ENCODE measurements at places on chromosomes 16 and 17. TPM values are rescaled to one million over a fixed set of nuclear protein-coding genes. Genes with fewer than 3 reads are reported as not detected.

DNA sequence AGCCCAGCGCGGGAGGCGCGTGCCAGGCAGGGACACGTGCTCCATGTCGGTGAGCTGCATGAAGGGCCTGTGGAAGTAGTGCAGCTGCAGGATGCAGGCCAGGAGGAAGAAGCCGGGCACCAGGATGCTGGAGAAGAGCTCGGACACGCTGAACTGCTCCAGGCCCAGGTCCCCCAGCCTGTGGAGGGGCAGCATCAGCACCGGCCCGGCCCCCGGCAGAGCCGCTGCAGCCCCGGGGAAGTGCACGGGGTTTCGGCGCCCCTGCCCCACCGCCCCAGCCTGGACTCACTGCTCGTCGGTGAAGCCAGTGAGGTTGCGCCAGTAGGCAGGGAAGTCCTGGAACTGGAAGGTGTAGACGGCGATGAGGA, 28.0 kb downstream of the CTU2 start:
- H3K4me3 ChIP-seq, result no peak overlapping the region
- H3K27ac ChIP-seq, result no peak overlapping the region
- no peak for DNase-seq
- H3K36me3 ChIP-seq, result peaks cover 57% of the 10 kb centered on the region
- H3K27me3 ChIP-seq, result no peaks in the 10 kb centered on the region
- no peaks in the 10 kb centered on the region for H3K4me1 ChIP-seq

DNA sequence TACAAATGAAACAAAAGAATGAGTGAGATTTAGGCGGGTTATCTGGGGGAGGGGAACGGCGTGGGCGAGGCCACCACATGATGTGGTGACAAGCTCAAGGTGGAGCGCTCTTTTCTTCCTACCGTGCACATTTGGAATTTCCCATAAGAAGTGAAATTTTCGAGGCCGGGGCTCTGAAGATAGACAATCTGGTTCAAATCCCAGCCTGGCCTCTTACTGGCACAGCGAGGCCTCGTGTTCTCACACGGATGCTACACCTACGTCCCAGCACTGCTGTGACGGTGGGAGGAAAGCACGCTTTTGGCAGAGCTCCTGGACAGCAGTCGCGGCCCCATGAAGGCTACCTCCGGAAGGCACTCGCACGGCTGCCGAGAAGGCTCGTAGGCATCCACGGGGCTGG, 25.2 kb downstream of the ZDHHC7 start:
- no peaks in the 10 kb centered on the region for H3K27me3 ChIP-seq
- H3K36me3 ChIP-seq, result peaks cover 36% of the 10 kb centered on the region
- H3K4me3 ChIP-seq, result no peak overlapping the region
- no peak overlapping the region for H3K27ac ChIP-seq

- H3K36me3 ChIP-seq, result no peaks in the 10 kb centered on the region
- H3K4me3 ChIP-seq, result no peak overlapping the region
- no peak for DNase-seq
- no peaks in the 10 kb centered on the region for H3K27me3 ChIP-seq
- H3K4me1 ChIP-seq, result no peaks in the 10 kb centered on the region
- no peak overlapping the region for H3K27ac ChIP-seq
These were observed 35.2 kb upstream of the CBX4 start for GRCh38 chr17:79874329-79874981.

DNA sequence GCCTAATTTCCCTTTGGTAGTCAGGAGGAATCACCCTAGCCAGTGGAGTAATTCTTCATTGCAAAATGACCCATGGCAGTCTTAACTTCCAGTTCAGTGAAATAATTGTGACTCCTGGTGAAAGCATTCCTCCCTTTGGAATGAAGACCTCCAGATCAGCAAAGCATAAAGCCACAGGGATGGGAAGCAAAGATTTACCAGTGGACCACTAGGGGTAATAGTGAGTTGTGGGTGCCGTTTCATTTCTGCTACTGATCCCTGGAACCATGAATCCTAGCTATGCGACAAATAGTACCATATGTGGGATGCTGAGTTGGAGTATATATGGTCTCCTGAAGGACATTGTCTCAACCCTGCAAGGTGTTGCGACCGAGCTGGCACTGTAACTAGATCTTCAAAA, 13.7 kb downstream of the DYNLL2 start:
- peaks cover 11% of the 10 kb centered on the region for H3K36me3 ChIP-seq
- H3K4me1 ChIP-seq, result no peaks in the 10 kb centered on the region
- no peaks in the 10 kb centered on the region for H3K27me3 ChIP-seq
- H3K27ac ChIP-seq, result no peak overlapping the region
- DNase-seq, result no peak
- no peak overlapping the region for H3K4me3 ChIP-seq

DNA sequence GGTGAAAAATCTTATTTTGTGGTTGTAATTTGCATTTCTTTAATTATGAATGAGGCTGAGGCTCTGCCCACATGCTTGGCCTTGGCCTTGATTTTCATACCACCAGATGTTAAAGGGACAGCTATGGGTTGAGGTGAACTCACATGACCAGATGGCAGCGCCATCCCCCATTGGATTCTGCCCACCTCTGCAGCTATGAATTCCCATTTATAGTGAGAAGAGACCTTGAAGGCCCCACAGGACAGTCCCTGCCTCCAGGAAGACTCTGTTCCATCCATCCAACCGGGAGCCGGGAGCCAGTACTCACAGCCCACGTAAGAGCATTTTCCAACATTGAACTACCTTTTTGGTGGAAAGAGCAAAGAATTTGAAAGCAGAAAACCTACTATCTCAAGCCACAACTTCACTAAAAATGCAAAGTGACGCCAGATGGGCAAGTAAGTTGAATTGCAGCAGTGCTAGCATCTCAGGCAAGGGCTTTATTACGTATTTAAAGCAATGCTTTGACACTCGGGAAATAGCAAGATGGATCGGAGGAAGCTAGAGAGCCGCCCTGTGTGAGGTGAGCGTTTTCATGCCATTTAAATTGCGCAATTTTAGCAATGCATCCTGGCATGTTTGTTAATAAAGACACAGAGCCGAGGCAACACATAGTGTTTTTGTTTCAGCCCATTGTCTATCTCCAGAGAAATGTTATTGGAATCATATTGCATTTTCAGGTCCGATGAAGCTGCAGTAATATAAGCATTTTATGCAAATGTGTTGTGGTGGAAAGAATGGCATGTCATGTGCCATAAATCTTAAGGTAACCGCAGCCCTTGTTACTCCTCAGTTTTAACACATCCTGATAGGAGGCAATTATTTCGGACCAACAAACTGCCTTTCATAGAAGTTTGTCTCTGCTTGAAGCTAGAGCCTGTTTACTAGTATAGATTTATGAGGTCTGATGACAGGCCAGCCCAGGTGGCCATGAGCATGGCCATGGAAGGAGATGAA, 273.4 kb upstream of the TNRC6C start:
- no peaks in the 10 kb centered on the region for H3K27me3 ChIP-seq
- H3K36me3 ChIP-seq, result no peaks in the 10 kb centered on the region
- peaks cover under 1% of the 10 kb centered on the region for H3K4me1 ChIP-seq

DNA sequence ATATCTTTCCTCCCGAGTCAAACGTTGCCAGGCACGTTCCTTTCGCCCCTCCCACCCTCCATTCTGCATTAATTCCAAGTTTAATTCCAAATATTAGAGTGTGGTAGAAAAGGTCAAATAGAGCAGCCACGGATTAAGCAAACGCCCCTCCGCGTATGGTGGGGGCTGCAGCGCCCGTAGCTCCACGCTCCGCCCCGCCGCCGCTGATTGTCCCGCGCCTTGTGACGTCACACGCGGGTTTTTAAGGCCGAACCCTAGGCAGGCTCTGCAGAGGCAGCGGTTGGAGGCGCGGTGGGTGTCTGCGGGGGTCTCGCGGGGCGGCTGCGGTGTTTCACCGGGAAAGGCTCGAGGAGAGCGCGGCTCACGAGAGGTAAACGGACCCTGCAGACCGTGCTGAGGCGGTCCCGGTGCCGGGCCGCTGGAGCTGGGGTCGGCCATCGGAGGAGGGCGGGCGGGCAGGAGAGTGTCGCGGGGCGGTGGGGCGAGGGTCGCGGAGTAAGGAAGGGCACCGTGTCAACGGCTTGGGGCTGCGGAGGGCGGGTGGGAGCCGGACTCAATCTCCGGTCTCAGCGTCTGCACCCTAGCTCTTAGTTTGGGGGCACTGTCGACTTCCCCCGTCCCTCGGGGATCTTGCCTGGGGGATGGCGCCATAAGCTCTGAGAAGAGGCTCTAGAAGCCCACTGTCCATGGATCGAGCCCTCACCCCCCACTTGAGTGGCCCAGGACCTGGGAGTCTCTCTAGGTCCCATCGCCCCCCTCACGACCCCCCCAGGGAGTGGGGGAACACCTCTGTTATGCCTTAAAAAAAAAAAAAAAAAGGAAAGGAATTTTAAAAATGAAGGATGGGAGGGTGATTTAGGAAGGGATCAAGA, at the start of gene ARL4D:
TSS of gene ARL4D (plus strand) at position 270 of the 872 bp plus-strand sequence. CDS start 740 bp downstream, outside the sequence.
- peak; percentile 95 for DNase-seq
- no peaks in the 10 kb centered on the region for H3K36me3 ChIP-seq
- H3K4me1 ChIP-seq, result peaks cover 34% of the 10 kb centered on the region
- no peaks in the 10 kb centered on the region for H3K27me3 ChIP-seq
- H3K27ac ChIP-seq, result peak within 1 kb of the TSS; percentile 70
- H3K4me3 ChIP-seq, result peak within 1 kb of the TSS; percentile 88

GRCh38 chr16:79943736-79944135, 343.2 kb upstream of the MAF start:
- H3K4me3 ChIP-seq, result no peak overlapping the region
- no peak overlapping the region for H3K27ac ChIP-seq
- no peaks in the 10 kb centered on the region for H3K36me3 ChIP-seq
- no peaks in the 10 kb centered on the region for H3K4me1 ChIP-seq

DNA sequence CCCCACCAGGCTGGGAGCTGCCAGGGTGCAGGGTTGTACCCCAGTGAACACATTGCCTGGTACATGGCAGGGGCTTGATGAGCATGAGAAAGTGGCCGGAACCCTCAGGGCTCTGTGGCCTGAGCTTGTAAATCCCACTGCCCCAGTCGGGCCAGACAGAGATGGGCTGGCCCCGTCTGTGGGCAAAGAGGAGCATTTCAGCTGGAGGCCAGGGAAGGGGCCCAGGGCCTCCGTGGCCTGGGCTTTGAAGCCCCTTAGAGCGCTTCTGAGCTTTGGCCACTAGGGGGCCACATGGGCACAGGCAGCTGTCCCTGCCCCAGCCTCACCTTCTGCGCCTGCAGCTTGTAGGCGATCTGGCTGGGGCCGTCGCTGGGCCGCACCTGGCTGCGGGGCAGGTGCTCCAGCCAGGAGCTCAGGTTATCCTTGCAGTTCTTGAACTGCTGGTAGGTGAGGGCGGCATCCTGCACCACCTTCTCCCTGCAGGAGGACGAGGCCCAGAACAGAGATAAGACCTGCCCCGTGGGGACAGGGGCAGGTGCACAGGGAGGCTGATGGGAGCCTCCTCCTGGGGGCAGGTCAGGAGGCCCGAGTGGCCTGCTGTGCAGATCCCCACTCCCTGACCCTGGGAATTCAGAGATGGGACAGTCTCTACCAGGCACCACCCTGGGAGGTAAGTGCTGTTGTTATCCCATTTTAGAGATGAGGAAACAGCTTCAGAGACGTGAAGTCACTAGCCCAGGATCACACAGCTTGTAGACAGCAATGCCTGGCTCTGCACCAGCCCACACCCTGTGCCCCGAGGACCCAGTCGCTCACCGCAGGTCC, 12.8 kb downstream of the EVPL start:
- DNase-seq, result peak; percentile 87
- no peak overlapping the region for H3K4me3 ChIP-seq
- peaks cover 7% of the 10 kb centered on the region for H3K4me1 ChIP-seq

- H3K27me3 ChIP-seq, result no peaks in the 10 kb centered on the region
- H3K36me3 ChIP-seq, result no peaks in the 10 kb centered on the region
- H3K4me3 ChIP-seq, result no peak overlapping the region
- no peak overlapping the region for H3K27ac ChIP-seq
These were observed 114.8 kb downstream of the GNAO1 start for GRCh38 chr16:56305956-56306565.

- no peaks in the 10 kb centered on the region for H3K4me1 ChIP-seq
- no peak for DNase-seq
- H3K27me3 ChIP-seq, result no peaks in the 10 kb centered on the region
- H3K27ac ChIP-seq, result no peak overlapping the region
- no peak overlapping the region for H3K4me3 ChIP-seq
- no peaks in the 10 kb centered on the region for H3K36me3 ChIP-seq
These were observed 28.7 kb upstream of the ATF7IP2 start for GRCh38 chr16:10356870-10357842.

DNA sequence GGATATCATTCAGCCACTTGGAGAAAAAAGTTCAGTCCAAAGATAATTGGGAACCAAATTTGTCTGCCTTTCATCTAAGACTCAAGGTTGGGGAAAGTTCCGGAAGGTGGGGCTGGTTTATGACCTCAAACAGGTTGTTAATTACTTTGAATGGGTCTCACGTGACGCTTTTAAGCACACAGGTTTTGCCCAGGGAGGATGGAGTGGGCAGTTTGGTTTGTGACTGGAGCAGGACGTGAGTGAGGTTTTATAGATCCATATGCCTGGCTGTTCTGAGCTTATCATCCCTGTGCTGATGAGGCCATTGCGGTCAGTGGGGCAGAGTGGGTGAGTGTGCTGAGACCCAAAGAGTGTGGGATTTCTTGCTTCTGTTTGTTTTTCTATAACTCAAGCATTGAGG, 38.7 kb upstream of the GPRC5B start:
- H3K27me3 ChIP-seq, result no peaks in the 10 kb centered on the region
- DNase-seq, result no peak
- H3K27ac ChIP-seq, result no peak overlapping the region

DNA sequence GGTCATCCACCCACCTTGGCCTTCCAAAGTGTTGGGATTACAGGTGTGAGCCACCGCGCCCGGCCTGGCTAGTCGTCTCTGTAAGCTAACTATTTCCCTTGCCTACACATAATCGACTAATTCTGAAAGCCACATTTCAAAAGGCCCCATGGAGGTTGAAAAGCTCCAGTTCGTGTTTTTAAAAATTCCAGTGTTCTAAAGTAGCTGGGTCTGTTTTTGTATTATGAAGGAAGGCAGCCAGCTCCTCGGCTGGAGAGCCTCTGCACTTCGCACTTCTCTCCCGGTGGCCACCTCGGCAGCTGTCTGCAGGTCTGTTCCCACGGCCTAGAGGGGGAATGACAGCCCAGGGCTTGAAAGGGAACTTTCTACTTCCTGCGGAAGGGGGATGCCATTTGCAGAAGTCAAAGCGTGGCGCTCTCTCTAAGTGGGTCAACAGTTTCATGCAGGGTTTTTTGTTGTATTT, 16.9 kb downstream of the HASPIN start:
- H3K36me3 ChIP-seq, result no peaks in the 10 kb centered on the region
- H3K4me3 ChIP-seq, result no peak overlapping the region
- H3K4me1 ChIP-seq, result peaks cover 17% of the 10 kb centered on the region
- H3K27ac ChIP-seq, result no peak overlapping the region
- no peaks in the 10 kb centered on the region for H3K27me3 ChIP-seq

GRCh38 chr16:56606476-56607108, 1.8 kb upstream of the MT2A start:
- peaks cover 50% of the 10 kb centered on the region for H3K4me1 ChIP-seq
- no peaks in the 10 kb centered on the region for H3K36me3 ChIP-seq
- no peak for DNase-seq
- H3K4me3 ChIP-seq, result no peak overlapping the region

Gene IL17C
- total RNA-seq, result not detected

Gene ITGB3
- total RNA-seq, result 9.0 TPM

Gene WDR81
- 162 TPM for total RNA-seq

Gene CFAP119
- total RNA-seq, result 6.1 TPM

Gene MIS12
- total RNA-seq, result 14.7 TPM

Gene ALG1
- 10.5 TPM for total RNA-seq

Gene DNAI2
- total RNA-seq, result 3.1 TPM

Gene IQCK
- 17.5 TPM for total RNA-seq

Gene ITGB4
- total RNA-seq, result 39.3 TPM

Gene KRTAP4-3
- not detected for total RNA-seq

Gene KCNJ18
- not detected for total RNA-seq

Gene PSMC3IP
- total RNA-seq, result not detected

Gene ZDHHC1
- total RNA-seq, result 18.7 TPM

Gene TNFSF13
- total RNA-seq, result 156 TPM

Gene RAC3
- total RNA-seq, result 4.9 TPM

Gene DOC2B
- 6.4 TPM for total RNA-seq

Gene TMEM256
- 65.0 TPM for total RNA-seq

Gene KDM6B
- total RNA-seq, result 46.7 TPM

Data from upper lobe of left lung (tissue), 6 donors.